ENCODE measurements at places on chromosomes 5 and 9.

GRCh38 chr5:9617221-9617620 lies 12.9 kb downstream of the TAS2R1 start:
- DNase-seq: no peak

- DNase-seq: no peak
Measured at GRCh38 chr5:179455320-179455719, 95.0 kb upstream of the RUFY1 start.

DNA sequence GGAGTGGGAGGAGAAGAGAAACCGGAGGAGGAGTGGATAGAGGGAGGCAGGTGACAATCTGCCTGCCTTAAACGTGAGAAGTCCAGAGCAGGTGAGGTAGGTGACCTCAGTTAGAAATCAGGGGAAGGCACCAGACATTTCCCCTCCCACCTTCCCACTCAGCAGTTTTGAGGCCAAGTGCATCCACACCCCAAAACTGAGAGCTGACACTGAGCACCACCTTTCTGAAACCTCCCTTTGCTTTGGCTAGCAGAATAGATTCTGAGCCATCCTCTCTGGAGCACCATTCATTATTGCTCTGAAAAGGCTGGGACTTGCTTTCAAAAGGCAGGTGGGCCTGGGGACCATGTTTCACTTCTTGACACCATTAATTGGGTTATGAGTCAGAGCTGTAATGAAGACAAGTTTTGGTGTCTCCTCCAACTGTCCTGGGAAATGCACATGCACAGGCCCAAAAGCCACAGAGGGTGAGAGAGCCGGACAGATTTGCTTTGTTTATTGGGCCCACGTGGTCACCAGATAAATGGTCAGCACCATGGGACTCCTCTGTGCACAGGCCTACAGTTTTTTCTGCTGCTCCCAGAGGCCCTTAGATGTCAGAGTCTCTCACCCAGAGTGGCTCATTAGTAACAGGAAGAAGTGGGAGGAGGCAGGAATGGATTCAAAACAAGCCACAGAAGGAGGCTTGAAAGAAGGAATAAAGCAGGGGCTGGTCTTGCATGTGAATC lies 314.7 kb downstream of the TLE1 start:
- no peak for DNase-seq

GRCh38 chr5:176577312-176578176 lies 28.4 kb downstream of the CDHR2 start:
- no peak for DNase-seq

DNA sequence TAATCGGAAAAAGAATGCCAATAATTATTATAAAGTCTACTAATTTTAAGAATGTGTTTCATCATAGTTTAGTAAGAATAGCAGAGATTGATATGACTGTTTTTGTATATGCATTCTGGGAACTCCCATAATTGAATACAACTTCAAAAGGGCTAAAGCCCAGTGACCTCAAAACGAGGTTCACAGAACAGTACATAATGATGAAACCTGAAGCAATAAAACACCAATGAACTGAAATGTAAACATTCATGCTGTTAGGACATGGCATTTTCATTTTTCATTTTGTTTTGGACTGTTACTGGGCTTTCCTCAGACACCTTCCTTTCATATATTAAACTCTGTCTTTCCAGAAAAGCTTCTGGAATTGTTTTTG lies 684 bp upstream of the JMY start:
- DNase-seq: no peak

- no peak for DNase-seq
Measured at GRCh38 chr5:84274585-84275468, 109.9 kb downstream of the EDIL3 start.

DNA sequence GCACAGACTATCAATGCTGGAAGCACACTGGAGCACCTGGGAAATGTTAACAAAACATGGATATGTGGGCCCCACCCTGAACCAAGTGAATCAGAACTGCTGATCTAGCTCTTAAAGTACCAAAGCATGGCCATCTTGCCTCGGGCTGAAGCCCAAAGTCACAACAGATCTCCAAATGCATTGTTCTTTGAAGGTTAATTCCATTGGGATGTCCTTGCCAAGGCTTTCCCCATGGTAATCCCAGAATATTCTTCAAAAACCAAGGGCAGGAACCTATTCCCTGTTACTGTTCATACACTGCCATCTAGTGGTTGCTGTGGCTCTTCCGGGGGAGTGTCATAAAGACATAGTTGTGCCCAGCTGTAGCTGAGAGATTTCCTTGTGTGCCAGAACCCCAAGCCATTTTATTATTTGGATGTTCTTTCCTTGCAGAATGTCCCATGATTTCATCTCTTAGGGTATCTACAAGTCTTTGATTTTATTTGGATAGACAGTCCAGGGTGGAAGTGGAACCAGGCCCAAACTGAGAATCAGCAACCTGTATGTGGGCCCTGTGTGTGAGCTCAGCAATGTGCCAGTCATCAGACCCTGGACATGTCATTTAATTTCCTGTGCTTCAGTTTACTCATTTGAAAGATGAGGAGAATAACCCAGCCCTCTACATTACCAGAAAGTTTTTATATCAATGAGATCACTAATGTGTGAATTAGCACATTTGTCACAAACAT lies 290.0 kb downstream of the ACTL7B start:
- DNase-seq: peak; percentile 64

GRCh38 chr5:18314192-18314778 lies 680.0 kb downstream of the TAF11L14 start:
- DNase-seq: no peak

DNA sequence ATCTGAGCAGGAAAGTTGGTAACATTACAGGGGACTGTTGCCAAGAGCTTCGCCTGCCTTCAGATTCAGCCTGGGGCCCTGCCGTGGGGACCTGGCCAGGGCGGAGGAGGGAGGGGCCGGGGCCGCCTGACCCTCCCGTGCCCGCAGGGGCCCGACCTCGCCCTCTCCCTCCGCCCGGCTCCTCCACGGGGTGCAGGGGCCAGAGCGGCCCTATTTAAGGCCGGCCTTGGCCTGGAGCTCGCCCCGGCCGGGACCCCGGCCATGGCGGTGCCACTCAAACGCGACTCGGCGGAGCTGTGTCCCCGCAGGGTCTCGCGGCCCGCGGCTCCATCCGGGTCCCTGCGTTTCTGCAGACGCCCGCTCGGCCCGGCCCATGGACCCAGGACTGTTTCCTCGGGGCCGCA lies 757 bp downstream of the TMEM250 start:
- no peak for DNase-seq

- no peak for DNase-seq
Measured at GRCh38 chr5:150502106-150502505, 5.8 kb upstream of the NDST1 start.

Measured in iPS DF 6.9 (cell line).